ENCODE measurements at places on chromosomes 16 and 17. TPM values are rescaled to one million over a fixed set of nuclear protein-coding genes. Genes with fewer than 3 reads are reported as not detected.

Gene PER1
- 85.2 TPM for polyA plus RNA-seq

Gene PRSS21
- 1.8 TPM for polyA plus RNA-seq

Gene ZNF423
- polyA plus RNA-seq: 0.67 TPM

Gene MOSMO
- polyA plus RNA-seq: 6.8 TPM

Gene PSMD3
- polyA plus RNA-seq: 79.6 TPM

Gene LLGL2
- polyA plus RNA-seq: 139 TPM

Gene SDK2
- 0.55 TPM for polyA plus RNA-seq

Gene NTN1
- 10.3 TPM for polyA plus RNA-seq

Data from esophagus (tissue), 2 donors.